ENCODE measurements at places on chromosomes 11 and 22.

GRCh38 chr11:131074573-131074972, 158.3 kb upstream of the SNX19 start:
- peak; percentile 14 for DNase-seq

GRCh38 chr11:58731819-58732218, at the start of gene GLYAT:
Gene GLYAT (minus strand): TSS chr11:58731943. CDS start chr11:58724496, 7,447 bp downstream.
- no peak for DNase-seq

- DNase-seq = no peak
Measured at GRCh38 chr22:44186737-44187136, 6.0 kb downstream of the PARVG start.

DNA sequence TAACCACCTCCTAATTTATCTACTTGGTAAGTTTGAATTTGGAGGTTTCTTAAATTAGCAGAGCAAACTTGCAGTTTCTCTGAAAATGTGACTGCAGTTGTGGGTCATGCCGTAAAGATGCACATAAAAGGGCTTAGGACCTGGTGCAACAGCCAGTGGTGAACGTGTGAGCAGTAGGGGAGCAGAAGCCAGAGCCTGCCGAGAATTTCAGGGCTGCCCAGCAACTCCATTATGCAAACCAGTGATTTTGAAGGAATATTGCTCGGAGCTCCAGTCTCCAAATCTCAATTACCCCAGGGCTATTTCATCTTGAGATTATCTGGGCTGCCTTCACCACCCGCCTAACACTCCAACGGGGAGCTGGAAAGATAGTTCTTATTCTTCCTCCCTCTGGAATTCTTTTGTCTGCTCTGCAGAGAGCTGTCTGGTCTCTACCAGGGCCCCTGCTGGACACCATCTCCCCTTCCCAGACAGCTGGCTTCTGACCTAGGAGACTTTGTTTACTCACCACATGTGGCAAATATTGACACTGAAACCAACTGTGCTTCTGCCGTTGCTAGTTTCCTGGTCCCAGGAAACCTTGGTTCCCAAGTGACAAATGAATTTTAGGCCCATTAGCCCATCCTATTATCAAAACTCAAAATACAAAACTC, 93.9 kb downstream of the DSCAML1 start:
- DNase-seq = no peak

GRCh38 chr11:22733475-22734248, 67.3 kb downstream of the GAS2 start:
- no peak for DNase-seq

DNA sequence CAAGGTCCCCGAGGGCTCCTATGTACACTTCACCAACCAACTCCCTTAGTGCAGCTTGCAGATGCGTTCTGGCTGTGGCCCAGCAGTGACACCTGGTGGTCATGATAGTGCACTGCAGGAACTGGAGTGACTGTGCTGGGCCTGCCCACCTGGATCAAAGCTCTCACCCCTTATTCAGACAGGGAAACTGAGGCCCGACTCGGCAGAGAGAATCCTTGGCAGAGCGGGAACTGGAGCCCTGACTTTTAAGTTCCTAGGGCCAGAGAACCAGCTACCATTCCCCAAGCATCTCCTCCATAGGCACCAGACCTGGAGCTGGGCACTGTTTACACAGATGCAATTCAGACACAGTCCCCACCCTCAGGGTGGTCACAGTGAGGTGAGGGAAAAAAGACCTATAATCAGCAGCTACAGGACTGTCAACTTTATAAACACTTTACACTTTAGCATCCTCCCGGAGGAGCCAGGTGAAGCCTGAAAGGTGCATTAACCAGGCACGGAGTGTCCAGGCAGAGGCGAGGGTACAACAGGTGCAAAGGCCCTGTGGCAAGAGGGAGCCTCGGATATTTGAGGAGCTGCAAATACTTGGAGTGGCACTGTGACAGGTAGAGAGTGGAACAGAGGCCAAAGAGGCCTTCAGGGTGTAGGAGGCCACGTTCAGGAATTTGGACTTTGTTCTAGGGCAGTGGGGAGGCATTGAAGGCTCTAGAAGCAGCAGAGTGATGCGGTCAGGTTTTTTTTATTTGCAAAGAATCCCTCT, 22.0 kb downstream of the RHBDD3 start:
- DNase-seq = peak; percentile 56

DNA sequence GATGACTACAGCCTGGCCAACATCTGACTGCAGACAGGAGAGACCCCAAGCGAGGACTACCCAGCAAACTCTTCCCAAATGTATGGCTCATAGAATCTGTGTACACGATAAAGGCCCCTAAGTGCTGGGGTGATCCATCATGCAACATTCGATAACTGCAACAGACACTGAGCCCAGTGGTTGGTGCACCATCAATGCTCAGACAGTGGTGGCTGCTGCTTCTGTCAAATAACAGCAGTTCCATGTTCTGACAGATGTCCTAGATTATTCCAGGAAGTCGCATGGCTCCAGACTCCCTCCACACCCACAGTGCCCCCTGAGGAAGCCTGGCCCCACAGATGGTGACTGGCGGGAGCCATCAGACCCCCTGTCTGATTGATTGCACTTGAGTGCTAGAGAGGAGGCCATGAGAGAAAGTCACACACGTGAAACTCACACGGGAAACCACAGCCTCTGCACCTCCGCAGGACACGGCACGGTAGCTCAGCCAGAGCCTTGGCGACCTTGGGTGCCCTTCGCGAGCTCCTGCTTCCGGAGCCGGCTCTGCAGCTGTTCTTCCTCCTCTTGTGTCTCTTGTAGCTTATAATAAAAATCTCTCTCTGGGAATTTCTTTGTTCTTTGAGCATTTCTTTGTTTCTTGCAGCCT, 1155.9 kb downstream of the TBC1D22A start:
- DNase-seq = no peak

GRCh38 chr22:48186146-48186790, 1423.8 kb downstream of the TBC1D22A start:
- DNase-seq = no peak

DNA sequence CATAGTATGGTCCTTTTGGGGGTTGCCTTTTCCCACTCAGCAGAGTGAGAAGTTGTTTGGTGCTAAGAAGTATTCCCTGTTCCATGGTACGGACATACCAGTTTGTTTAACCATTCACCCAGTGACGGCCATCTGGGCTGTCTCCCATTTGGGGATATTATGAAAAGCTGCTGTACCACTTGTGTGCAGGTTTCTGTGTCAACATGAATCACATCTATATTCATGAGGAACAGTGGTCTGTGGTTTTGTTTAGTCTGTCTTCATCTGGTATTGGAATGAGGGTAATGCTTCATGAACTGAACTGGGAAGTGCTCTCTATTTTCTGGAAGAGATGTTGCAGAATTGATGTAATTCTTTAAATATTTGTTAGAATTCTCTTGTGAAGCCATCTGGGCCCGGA, 89.5 kb downstream of the TRMU start:
- DNase-seq = peak; percentile 76

DNA sequence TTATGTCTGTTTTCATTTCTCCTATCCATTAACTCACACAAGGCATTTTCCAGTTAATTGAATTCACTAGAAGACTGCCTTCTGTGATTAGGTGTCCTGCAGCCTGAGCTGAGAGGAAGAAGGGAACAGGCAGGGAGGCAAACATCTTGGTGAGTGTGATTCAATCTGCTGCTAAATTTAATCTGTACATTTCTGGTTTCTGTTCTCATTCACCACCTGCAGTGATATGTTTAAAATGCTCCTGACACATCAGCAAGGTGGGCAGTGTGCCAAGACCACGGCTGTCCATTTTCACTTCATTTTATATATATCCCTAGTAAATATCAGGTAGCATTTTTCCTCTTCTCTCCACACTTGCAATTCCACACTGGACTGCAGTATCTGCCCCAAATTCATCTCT, 416.5 kb downstream of the TMEM135 start:
- DNase-seq = no peak

DNA sequence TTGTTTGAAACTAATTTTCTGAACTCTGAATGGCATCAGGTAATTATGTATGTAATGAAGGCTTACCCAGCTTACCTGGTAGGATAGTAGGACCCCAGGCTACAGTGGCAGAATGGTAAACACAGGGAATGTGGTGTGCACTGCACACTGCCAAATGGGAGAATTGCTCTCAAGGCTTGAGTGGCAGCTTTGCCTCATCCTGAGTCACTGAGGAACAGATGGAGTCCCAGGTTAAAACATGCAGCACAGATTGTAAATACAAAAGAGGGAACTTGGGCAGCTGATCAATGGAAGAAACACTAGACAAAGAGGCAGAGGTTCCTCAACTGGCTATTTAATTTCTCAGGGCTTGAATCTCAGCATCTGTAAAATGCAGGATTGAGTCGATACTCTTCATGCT, 24.4 kb downstream of the GPR83 start:
- no peak for DNase-seq

GRCh38 chr11:67119585-67120391, 725 bp downstream of the KDM2A start:
- DNase-seq = no peak

DNA sequence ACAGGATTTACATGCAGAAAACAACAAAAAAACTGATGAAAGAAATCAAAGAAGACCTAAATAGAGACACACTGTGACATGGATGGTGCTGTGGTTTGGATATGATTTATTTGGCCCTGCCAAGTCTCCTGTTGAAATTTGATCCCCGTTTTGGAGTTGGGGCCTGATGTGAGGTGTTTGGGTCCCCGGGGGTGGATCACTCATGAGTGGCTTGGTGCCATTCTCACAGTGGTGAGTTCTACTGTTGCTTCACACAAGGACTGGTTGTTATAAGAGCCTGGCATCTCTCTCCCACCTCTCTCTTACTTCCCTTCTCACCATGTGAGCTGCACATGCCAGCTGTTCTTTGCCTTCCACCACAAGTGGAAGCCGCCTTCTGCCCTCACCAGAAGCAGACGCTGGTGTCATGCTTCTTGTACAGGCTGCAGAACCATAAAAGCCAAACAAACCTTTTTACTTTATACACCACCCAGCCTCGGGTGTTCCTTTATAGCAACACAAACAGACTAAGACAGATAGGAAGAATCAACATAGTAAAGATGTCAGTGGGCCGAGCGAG, 7.8 kb upstream of the RTL6 start:
- no peak for DNase-seq

DNA sequence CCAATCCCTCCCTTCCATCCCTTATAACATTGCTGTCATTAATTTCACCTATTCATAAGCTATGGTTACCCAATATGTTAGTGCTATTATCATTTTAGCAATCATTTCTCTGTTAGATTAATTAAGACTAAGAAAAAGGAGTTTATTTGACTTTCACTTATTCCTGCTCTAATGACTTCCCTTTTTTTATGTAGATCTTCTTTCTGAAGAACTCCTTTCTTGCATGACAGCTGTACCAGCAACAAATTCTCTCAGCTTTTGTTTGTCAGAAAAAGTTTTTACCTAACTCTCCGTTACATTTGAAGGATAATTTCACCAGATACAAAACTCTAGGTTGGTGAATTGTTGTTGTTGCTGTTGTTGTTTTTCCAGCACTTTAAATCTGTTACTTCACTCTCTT, 28.6 kb upstream of the OR8B8 start:
- no peak for DNase-seq

DNA sequence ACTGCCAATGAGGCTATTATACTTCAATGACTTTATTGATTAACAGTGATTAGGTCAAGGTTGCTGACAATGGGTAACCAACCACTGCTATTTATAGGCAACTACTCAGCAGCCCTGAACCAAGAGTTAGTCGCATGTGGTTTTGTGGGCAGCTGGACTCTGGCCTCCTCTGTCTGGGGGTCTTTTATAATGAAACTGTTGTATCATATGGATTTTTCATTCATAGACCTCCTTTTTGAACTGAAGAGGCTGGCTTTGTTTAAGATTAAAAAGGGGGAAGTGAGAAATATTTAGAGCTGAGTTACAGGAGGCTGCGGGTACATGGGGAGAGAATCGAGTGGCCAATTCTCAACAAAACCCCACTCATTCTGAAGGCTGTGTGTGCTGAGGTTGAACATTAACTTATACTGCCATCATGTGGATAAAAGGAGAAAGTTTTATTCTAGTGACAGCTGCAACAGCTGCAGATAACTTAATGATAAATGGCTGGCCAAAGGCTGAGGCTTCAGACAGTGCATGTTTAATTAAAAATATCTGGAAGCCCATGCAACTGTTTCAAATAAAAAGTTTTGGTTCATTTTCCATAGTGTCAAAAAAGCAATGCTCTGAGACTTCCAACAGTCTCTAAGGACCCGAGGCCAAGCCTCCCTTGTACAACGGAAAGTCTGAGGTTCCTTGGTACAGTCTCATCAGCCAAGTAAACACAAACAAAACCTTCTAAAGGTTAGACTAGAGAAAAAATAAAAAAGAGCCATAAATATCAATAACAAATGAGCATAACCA, 682.6 kb downstream of the KCNA4 start:
- DNase-seq = peak; percentile 78

GRCh38 chr11:67732045-67732787, 57.8 kb upstream of the ALDH3B2 start:
- DNase-seq = no peak

GRCh38 chr11:44307340-44308099, 2.4 kb downstream of the ALX4 start:
- DNase-seq = no peak

DNA sequence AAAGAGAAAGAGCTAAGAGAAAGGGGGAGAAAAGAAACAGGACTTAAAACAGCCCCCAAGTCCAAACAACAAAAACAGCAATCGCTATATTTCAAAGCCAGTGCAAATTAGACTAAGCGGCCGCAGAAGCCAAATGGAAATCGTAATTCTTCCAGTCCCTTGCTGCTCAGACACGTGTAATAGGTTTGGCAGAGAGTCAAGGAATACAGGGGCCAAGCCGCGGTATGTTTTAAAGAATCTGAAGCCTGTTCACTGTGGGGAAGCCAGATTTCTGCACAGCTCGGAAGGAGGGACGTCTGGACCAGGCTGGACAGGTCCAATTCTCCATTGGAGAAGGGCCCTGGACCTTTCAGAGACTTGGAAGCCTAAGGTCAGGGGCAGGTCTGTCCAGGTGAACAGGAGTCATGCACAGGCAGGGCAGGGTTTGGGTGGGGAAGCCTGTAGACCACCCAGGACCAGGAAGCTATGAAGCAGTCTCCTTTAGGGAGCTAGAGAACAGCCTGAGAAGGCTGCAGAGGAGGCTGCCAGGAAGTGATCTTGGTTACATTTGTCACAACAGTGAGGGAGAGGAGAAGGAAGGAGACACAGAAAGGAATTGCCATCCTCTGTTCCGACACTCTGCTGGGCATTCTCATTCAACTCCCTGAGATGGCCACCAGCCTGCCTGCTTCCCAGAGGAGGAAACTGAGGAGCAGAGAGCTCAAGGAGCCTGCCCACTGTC, 265.5 kb upstream of the ISX start:
- no peak for DNase-seq

Data from MV-4-11 (cell line).